ENCODE measurements at places on chromosomes 5 and 9. TPM values are rescaled to one million over a fixed set of nuclear protein-coding genes. Genes with fewer than 3 reads are reported as not detected.
A peak's percentile ranks its signal among the peaks of the same experiment; 100 is the strongest.

- DNase-seq: peak; percentile 23
- H3K27ac ChIP-seq: no peak overlapping the region
- no peak overlapping the region for H3K4me3 ChIP-seq
- H3K27me3 ChIP-seq: no peaks in the 10 kb centered on the region
- no peaks in the 10 kb centered on the region for H3K36me3 ChIP-seq
Measured at GRCh38 chr5:17190242-17190778, 27.1 kb upstream of the BASP1 start.

DNA sequence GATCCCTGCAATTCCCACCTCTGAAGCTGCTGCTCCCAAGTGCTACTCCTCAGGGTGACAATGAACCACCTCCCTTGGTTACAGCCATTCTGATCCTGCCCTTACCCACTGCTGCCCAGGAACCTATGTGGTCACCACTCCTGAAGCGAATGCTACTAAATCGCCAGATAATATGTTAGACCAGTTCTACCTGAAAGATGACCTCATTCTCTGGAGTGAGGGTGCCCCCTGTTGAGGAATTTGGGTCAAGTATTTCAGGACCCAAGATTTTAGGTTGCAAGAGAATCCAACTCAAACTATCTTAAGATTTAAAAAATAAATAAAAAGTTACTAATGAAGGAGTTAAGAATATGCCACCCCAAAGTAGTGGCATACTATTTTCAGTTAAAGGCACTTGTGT is 5.8 kb upstream of the SNAPC3 start:
- H3K36me3 ChIP-seq: no peaks in the 10 kb centered on the region
- H3K4me1 ChIP-seq: peaks cover 22% of the 10 kb centered on the region

- H3K4me1 ChIP-seq: no peaks in the 10 kb centered on the region
- H3K36me3 ChIP-seq: no peaks in the 10 kb centered on the region
- DNase-seq: no peak
- no peak overlapping the region for H3K4me3 ChIP-seq
- no peaks in the 10 kb centered on the region for H3K27me3 ChIP-seq
Measured at GRCh38 chr9:23322392-23322791, 503.6 kb downstream of the ELAVL2 start.

- no peaks in the 10 kb centered on the region for H3K4me1 ChIP-seq
- no peaks in the 10 kb centered on the region for H3K27me3 ChIP-seq
- H3K4me3 ChIP-seq: no peak overlapping the region
- H3K27ac ChIP-seq: no peak overlapping the region
Measured at GRCh38 chr9:26324786-26325443, 567.7 kb downstream of the CAAP1 start.

- H3K36me3 ChIP-seq: no peaks in the 10 kb centered on the region
- DNase-seq: no peak
- H3K27me3 ChIP-seq: no peaks in the 10 kb centered on the region
- H3K27ac ChIP-seq: no peak overlapping the region
- no peak overlapping the region for H3K4me3 ChIP-seq
Measured at GRCh38 chr9:117104716-117105495, 310.0 kb downstream of the ASTN2 start.

DNA sequence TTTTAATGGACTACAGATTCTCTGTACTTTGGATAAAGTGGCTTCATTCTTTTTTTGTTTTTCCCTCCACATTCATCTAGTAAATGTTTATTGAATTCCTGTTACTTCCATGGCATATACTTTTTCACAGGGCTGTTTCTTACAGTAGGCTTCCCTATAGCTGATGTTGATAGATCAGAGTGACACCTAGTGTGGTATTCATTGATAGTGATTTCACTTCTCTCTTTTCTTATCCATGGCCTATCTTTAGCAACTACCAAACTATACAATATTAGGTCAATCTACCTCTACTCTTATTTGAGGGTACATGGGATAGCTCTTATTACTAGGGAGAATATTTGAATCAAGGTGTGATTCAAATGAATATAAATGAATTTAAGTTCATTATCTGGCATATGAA is 35.8 kb downstream of the FSD1L start:
- no peaks in the 10 kb centered on the region for H3K27me3 ChIP-seq
- no peak for DNase-seq
- no peak overlapping the region for H3K4me3 ChIP-seq
- no peak overlapping the region for H3K27ac ChIP-seq

GRCh38 chr9:124251204-124251603 is 6.5 kb upstream of the NEK6 start:
- H3K4me1 ChIP-seq: peaks cover 26% of the 10 kb centered on the region
- no peaks in the 10 kb centered on the region for H3K36me3 ChIP-seq
- DNase-seq: no peak
- no peaks in the 10 kb centered on the region for H3K27me3 ChIP-seq
- H3K4me3 ChIP-seq: no peak overlapping the region

The SARDH gene
- total RNA-seq: 32.5 TPM

The TRIP13 gene
- 33.0 TPM for total RNA-seq
